Stimulated activated CD8-positive, alpha-beta memory T cell treated with anti-CD3 and anti-CD28 coated beads, Interleukin-4, amount 100 ng/mL, for 4 hours (primary cell): ENCODE measurements at places on chromosomes 12 and 14.

- DNase-seq = no peak
These were observed 117.6 kb upstream of the PLEKHG7 start for GRCh38 chr12:92585115-92585727.

DNA sequence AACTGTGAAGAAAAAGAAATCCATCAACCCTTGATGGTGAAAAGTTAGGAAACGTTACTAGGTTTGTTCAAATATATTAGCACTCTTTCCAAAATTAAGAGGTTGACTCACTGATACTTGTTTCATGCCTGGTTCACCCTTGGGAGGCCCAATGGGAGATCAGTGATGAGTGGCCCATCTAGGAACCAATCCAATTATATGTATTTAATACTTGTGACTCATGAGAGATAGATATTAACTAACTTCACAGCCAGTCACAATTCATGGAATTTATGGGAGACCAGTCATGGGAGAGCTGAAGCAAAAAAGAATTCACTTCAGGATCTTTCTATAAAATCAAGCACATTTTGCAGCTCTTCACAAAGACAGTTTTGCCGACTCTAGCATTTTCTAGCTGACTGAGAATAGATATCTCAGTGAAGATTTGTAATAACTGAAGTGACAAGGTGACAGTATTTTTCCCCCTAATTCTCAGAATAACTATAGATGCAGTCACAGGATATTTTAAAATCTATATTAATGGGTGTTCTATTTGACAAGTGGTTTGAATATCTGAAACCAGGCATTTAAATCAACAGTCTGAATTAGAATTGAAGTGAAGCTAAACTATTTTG lies 230.2 kb downstream of the EPS8 start:
- DNase-seq = no peak

DNA sequence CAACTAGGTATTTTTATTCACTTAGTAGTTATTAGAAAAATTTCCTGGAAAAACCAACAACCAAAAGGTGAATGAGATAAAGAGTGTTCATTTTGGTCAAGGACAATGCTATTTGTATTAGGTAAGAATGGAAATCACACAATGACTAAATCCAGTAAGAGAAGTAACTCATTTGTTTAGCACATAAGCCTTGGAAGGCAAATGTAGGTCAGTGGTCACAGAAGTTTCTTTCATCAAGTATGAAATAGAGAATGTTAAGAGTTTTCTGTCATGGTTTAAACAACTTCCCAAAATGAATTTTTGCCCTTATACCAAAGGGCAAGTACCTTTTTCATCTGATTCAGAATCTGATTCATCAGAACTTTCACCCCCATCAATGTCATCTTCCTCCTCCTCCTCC lies 101.7 kb downstream of the KIF21A start:
- DNase-seq = no peak

DNA sequence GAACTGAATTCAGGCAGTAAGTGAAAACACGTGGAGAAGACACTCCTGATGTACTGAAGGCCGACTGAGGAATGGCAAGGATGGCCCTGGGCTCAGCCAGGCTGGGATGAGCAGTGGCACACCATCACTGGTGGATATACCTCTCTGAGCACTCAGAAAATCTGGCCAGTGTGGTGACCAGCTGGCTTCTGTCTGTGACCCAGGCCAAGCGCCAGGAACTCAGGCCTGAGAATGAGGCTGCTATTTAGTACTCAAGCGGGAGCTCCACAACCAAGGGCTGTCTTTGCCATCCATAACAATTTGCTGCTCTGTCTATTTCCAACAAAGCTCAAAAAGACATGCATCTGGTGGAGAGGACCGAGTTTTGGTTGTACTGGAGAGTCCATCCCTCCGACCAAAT lies 586.3 kb downstream of the BCL11B start:
- no peak for DNase-seq

- DNase-seq = no peak
These were observed 36.9 kb upstream of the NCOR2 start for GRCh38 chr12:124604264-124604680.

DNA sequence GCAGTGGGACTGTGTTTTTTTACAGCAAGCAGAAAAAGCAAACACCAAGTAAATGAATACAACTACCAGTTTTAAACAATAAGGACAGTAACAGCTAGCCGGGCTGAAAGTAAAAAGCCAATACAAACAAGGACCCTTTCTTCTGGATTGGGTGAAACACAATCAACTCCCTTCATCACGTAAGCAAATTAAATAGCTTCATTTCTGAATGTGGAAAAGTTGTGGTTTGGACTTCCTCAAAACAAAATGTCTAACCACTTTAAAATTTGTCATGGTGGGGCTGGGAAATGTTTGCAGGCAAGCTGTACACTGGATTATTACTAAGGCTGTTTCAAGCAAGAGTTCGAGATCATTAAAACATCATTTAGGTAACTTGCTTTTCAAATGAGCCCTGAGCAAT lies 47.4 kb downstream of the TCHP start:
- DNase-seq = no peak

DNA sequence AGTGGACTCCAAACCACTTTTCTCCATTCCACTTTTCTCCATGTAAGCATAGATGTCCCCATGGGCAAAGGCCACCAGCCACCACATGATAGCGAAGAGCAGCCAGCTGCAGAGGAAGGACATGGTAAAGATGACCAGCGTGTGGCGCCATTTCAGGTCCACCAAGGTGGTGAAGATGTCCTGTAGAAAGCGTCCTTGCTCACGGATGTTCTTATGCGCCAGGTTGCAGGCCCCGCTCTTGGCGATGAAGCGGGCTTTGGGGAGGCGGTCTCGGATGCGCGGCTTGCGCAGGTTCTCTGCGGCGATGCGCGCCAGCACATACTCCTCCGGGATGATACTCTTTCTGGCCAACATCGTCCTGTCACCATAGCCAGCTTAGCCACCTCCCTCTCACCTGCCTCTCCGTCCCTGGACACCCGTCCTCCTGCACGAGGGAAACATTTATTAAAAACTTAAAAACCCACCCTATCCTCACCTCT lies 1.2 kb downstream of the KCNJ8 start:
- DNase-seq = no peak

GRCh38 chr14:93906341-93907329 lies 20.5 kb upstream of the FAM181A start:
- no peak for DNase-seq

GRCh38 chr12:10178821-10179220 lies at the start of gene TMEM52B:
Gene TMEM52B (plus strand): TSS chr12:10179032. CDS start chr12:10179575, 543 bp downstream.
- no peak for DNase-seq

GRCh38 chr14:23406244-23406643 lies 1.8 kb downstream of the MYH6 start:
- DNase-seq = no peak

GRCh38 chr12:88684610-88685009 lies 104.3 kb upstream of the KITLG start:
- no peak for DNase-seq

DNA sequence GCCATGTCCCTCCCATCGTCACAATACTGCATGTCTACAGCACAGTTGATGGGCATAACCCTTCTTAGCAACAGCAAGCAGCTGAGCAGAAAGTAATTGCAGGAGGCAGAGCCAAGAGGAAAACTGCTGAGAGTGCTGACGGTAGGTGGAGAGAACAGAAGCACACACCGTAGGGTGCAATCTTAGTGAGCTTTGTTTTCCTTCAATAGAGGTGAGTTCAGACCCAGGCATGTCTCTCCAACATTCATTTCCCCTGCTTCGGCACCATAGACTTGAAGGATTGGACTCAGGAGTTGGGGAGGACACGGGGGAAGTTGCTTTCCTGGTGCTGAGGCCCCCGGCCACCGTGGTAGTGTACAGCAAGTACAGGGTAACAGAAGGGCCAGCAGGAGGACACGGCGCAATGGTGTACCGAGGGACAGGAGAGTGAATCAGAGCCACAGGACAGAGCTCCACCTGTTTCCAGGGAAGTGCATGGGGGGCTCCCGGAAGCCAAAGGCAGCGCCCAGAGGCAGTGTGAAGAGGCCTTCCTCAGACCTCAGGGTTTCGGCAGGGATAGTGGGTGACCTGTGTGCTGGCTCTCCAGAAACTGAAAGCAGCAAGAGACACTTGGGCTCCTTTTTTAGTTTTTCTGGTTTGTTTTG lies 36.3 kb upstream of the SINHCAF start:
- DNase-seq = no peak

DNA sequence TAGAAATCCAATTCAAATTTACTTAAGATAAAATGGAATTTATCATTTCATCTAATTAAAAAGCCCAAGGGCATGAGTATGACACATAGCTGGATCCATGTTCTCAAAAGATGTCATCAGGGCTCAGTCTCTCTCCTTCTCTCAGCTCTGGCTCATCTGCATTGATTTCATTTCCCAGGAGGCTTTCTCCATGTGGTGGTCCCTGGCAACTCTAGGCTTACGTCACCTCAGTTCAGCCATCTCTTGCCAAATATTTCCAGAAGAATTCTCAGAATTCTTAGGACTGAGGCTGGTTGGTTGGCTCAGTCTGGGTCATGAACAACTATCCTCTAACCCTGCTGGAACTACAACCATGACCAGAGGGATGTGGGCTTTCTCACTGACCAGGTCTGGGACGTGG lies 65.3 kb downstream of the FOS start:
- DNase-seq = no peak

DNA sequence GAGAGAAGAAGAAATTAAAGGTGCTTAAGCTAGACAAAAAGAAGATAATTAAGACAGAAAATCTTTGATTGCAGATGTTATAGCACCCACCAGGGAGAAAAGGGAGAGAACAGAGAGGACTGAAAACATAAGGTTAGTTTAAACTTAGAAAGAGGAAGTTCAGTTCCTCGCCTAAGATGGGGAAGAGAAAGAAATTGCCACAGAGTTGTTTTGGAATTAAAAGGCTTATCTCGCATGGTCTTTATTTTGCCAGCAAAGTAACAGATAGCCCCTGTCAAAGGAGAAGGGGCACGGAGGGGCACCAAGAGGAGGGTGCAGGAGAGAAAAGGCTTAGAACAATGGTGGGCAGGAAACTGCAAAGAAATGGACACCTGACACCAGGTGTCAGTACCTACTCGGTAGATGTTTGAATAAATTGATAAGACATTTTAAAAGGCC lies 17.8 kb upstream of the OXA1L start:
- no peak for DNase-seq

DNA sequence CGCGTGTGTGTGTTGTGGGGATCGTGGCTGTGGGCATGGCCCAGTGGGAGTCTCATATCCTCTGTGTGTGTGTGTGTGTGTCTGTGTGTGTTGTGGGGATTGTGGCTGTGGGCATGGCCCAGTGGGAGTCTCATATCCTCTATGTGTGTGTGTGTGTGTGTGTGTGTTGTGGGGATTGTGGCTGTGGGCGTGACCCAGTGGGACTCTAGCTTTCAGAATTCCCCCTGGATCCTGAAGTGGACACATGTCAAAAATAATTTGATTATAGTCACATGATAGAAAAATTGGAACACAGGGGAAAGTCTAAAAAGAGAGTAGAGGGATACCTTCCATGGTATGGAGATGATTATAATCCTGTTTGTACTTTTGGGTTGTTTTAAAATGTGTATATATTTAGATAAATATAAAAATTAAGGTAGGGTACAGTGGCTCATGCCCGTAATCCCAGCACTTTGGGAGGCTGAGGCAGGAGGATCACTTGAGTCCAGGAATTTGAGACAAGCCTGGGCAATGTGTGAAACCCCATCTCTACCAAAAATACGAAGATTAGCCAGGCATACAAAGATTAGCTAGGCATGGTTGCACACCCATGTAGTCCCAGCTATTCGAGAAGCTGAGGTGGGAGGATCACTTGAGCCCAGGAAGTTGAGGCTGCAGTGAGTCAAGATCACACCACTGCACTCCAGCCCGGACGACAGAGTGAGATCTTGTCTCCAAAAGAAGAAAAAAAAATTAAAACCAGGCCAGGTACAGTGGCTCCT lies 11.0 kb downstream of the PAPLN start:
- DNase-seq = no peak

GRCh38 chr12:28023156-28023887 lies 50.8 kb upstream of the PTHLH start:
- DNase-seq = no peak

GRCh38 chr14:33675415-33676130 lies 275.3 kb downstream of the EGLN3 start:
- no peak for DNase-seq

DNA sequence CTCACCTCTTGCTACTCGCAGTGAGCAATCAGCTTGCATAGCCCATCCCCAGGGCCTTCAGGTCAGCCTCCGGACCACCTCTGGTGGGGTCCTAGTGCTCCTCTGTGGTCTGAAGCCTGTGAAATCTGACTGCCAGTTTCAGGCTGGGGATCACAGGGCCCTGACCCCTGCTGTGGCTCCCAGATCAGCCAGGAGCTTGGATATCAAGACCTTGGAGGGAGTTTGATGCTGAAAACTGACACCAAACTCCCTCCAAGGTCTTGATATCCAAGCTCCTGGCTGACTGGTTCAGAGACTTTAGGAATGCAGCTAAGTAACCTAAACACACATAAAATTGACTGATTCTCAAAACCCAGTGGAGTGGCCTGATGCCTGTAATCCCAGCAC lies 19.8 kb upstream of the DHRS4 start:
- no peak for DNase-seq

- DNase-seq = no peak
These were observed 13.6 kb upstream of the PAX9 start for GRCh38 chr14:36647824-36648753.

DNA sequence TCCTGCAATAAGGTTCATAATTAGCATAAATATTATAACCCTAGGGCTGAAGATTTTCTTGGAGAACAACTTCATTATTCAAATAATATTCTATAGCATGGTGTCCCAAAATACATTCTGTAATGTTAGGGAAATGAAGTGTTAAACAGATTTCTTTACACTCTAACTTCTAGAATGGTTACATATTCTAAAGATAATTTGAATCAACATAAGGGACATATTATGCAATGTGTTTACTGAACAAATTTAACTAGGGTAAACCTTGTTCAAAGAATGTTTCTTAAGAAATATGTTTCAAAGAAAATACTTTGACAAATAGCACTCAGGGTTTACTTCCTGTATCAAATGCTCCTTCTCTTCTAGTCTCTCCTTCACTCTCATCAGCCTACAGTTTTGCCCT lies 281.6 kb downstream of the SLC6A15 start:
- DNase-seq = no peak

DNA sequence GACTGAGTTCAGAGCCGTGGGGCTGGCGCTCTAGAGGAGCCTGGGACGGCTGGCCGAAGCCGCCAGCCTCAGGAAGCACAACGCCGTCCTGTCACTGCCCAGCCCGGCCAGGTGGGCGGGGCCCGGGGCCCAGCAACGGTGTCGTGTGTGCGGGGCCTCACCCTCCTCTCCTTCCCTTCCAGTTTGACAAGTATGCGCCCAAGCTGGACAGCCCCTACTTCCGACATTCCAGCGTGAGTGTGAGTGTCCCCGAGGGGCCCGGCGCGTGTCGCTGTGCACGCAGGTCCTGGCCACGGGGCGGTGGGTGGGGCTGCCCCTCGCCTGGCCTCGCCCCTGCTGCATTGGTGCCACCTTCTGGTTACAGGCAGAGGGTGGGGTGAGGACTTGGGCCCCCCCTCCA lies 38.3 kb downstream of the LRCOL1 start:
- DNase-seq = no peak

GRCh38 chr12:45339035-45339434 lies 123.1 kb downstream of the ANO6 start:
- DNase-seq = no peak

- no peak for DNase-seq
These were observed 5.7 kb downstream of the ARPC3 start for GRCh38 chr12:110444455-110444854.
